ENCODE measurements at places on chromosomes 12 and 14.

- DNase-seq = no peak
Measured at GRCh38 chr12:118398940-118399339, 22.6 kb downstream of the SUDS3 start.

- DNase-seq = no peak
Measured at GRCh38 chr14:71113376-71113775, 206.1 kb downstream of the PCNX1 start.

GRCh38 chr12:27279826-27280225, 35.7 kb downstream of the STK38L start:
- DNase-seq = no peak

- no peak for DNase-seq
Measured at GRCh38 chr14:22567437-22567836, 21.6 kb downstream of the DAD1 start.

Measured in stimulated activated CD4-positive, alpha-beta T cell treated with anti-CD3 and anti-CD28 coated beads, Interleukin-1b, Interleukin-23, amount 100 ng/mL, for 1 hour (primary cell).